Stimulated activated CD8-positive, alpha-beta memory T cell treated with anti-CD3 and anti-CD28 coated beads, Interleukin-7, amount 100 ng/mL, for 24 hours (primary cell): ENCODE measurements at places on chromosomes 12 and 14.

- DNase-seq = no peak
These were observed 362.9 kb downstream of the RAD51B start for GRCh38 chr14:68182492-68182891.

GRCh38 chr12:65152012-65152411, 17.4 kb upstream of the LEMD3 start:
- DNase-seq = no peak

- no peak for DNase-seq
These were observed 43.2 kb downstream of the IRAK3 start for GRCh38 chr12:66232263-66232662.

- no peak for DNase-seq
These were observed 281.9 kb downstream of the CACNA1C start for GRCh38 chr12:2334689-2335088.

DNA sequence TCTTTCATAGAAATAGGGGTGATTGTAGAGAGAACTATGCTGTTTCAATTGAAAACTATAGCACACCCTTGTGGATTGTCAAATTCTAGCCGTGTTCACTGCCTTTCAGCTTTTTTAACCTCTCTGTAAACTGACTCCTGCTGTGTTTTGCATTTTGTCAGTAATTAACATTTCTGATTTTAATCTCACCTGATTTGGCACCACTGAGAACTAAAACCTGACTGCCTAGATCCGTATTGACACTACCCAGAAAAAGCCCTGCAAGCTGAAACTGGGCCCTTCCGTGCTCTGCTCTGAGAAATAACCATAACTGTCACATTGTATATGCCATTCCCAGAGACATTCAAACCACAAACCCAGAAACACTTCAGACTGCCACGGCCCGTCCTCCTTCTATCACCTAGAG, 26.6 kb upstream of the ETV6 start:
- DNase-seq = no peak

- DNase-seq = no peak
These were observed 201.9 kb downstream of the AACS start for GRCh38 chr12:125267114-125267513.

- no peak for DNase-seq
These were observed 756.5 kb upstream of the TBX3 start for GRCh38 chr12:115440438-115440837.

GRCh38 chr12:15801770-15802744, 12.9 kb upstream of the EPS8 start:
- DNase-seq = no peak

- no peak for DNase-seq
These were observed 276.2 kb upstream of the ATP2B1 start for GRCh38 chr12:89984846-89985245.

- no peak for DNase-seq
These were observed 353.7 kb downstream of the APAF1 start for GRCh38 chr12:98998697-98999299.

- no peak for DNase-seq
These were observed 352.0 kb downstream of the BCAT1 start for GRCh38 chr12:24596768-24597388.
